Fibroblast of skin of scalp (primary cell): ENCODE measurements at places on chromosomes 2 and 18.

DNA sequence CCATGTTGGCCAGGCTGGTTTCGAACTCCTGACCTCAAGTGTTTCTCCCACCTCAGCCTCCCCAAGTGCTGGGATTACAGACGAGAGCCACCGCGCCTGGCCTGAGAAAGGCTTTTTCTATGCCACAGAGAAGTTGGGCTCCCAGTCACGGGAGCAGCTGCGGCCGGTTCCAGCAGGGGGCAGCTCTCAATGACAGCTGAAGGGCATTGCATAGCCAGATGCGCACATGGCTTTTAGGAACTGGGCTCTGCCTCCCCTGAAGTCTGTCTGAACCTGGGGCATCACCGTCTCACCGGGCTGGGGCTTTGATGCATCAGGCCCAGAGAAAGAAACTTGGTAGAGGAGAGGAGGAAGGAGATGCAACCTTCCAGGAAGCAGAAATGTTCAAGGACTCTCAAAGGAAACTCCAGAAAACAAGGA, 84.2 kb upstream of the LAPTM4A start:
- DNase-seq = peak; percentile 70

DNA sequence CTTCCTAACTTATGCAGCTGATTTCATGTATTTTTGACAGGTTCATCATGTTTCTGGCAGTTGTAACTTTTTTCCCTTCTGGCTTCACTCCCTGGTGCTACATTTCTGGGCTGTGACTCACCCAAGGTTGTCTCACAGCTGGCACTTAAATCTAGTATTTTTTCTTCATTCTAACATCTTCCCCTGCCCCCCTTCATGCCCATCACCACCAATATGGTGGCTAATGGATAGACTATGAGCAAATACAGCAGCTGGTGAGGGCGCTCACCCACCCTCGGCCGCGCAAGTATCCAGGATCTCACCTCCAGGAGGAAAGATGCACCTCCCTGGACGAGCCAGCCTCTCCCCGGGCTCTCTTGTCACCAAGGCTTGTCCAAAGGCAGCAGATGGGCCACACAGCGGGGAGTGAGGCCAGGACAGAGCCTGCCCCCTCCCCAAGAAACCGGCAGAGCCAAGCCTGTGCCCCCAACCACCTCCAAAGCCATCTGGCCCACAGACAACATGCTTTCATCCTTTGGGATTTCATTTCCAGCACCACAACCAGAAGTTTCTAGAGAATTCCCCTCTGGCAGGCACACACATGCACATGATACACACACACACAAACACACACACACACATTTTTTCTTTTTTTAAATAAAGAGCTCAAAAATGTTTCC, 39.1 kb downstream of the ATOH8 start:
- peak; percentile 86 for DNase-seq

DNA sequence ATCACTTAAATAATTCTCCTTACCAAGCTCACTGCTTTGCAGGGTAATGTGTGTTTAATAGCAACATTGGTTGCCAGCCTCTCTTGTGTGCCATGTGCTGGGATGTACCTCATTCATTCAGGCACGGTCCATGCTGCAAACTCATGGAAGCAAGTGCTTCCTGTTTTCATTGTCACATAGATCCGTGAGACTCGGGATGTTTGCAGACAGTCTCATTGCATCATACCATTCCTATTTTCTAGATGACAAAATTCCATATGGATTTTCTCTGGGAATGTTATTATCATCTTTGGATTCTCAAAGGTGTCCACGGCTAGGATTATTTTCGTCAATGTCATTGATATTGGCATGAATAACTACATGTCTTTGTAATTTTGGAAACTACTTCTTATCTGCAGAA, 60.0 kb upstream of the HDAC4 start:
- no peak for DNase-seq

- DNase-seq = no peak
Measured at GRCh38 chr2:74851191-74851566, 17.3 kb downstream of the HK2 start.

- no peak for DNase-seq
Measured at GRCh38 chr18:36468161-36468560, 170.6 kb downstream of the FHOD3 start.

GRCh38 chr2:133331436-133331835, 236.8 kb downstream of the NCKAP5 start:
- DNase-seq = no peak

GRCh38 chr18:36017232-36017631, 44.8 kb downstream of the RMP24 start:
- no peak for DNase-seq

DNA sequence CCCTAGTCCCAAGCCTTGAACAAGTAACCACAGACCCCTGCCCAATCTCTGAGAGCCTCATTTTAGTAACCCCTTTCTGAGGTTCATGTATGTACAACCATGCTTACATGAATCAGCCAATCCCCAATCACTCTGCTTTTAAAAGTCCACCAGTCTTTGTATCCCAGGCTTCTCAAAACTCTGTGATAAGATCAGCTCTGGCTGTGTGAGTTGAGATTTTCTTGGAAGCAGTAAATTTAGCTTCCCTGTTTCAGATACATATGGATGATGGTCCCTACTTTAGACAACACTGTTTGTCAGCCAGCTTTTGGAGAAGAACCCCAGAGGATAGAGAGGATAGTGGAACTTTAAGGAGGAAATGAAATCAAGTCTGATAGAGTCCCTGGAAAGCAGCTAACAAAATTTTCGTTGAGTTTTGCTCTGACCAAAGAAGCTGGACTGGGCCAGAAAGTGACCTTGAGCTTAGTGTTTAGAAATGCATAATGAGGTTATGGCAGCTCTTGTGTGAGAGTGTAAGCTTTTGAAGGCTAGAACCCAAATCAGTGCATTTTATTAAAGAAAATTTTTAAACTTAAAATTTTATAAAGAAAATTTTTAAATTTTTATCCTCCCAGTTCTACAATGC, 3.7 kb downstream of the ADNP2 start:
- no peak for DNase-seq

DNA sequence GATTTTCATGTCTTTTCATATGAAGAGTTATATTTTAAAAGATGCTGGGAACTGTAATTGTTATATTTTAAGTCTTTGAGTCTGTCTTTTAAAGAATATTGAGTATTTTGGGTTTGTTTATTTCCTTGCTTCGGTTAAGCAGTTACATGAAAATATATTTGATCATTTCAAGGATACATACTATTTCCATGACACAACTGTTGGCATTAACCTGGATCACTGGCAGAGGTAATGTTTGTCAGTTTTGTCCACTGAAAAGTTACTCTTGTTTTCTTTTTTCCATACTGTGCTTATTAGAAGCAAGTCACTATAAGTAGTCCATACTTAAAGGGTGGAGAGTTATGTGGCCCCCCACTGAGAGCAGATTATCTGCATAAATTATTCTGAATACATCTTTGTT, 1142.0 kb upstream of the TMEFF2 start:
- DNase-seq = no peak

DNA sequence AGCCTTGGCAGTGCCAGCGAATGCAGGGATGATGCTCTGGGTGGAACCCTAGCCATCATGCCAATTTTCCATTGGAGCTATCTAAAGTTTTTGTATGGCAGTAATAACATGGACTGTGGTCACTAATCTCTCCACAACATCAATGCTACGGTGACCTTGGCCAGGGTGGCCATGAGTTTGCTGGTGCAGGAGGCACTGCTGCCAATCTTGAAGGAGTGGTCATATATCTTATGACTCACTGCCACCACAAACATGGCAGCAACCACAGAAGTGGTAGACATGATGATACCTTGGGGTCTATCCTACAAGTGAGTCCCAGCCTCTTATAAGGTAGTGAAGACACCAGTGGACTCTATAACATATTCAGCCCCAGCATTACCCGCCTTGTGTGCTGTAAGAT, 104.6 kb downstream of the EVA1A start:
- no peak for DNase-seq

- peak; percentile 5 for DNase-seq
Measured at GRCh38 chr18:45657357-45658335, 42.4 kb downstream of the SLC14A2 start.

DNA sequence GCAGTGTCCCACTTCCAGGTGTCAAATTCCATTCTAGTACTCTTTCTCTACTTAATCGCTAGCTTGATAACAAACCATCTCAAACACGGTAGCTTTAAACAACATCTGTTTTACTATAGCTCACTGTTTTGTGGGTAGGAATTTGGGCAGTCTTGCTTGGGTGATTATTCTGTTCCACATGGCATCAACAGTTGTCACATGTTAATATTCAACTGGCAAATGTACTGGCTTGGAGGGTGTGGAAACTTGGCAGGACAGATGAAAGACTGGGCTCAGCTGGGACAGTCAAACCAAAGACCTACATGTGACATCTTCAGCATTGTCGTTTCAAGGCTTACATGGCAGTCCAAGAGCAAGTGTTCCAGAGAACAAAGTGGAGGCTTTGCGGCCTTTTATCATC, 241.8 kb downstream of the PTH2R start:
- DNase-seq = no peak

- no peak for DNase-seq
Measured at GRCh38 chr2:137380610-137381009, 583.7 kb upstream of the HNMT start.

DNA sequence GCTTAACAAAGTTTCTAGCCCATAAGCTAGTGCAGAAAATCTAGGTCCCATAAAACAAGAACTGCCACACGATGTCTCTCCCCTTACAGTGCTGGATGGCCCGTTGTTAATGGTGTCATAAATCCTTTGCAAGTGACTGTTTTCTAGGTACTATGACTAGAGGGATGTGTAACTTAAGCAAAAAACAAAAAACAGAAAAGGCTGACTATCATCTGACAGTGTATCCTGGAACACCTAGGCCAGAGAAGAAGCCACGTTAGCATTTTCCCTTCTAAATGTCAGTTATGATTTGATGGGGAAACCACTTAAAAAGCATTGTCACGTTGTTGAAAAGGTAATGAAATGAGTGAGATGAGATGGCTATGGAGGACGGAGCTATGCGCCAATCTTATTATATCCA, 2.4 kb downstream of the CASP8 start:
- no peak for DNase-seq

- DNase-seq = no peak
Measured at GRCh38 chr2:119293254-119293653, 69.6 kb downstream of the STEAP3 start.

- DNase-seq = no peak
Measured at GRCh38 chr18:23056315-23056714, 79.0 kb upstream of the CABLES1 start.

DNA sequence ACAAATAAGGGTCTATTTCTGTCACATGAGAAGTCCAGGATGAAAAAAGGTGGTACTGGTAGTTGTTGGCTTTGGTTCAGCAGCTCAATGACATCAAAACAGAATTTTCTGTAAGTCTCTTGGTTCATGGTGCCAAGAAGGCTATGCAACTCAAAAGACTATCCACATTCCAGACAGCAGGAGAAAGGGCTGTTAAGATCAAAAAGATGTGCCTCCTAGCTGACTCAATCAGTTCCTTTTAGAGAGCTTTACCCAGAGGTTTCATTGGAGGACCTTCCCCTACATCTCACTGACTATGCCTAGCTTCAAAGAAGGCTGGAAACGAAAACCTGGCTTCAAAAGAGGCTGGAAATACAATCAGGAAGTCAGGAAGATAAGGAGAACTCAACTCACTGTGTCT, 98.0 kb downstream of the DYM start:
- DNase-seq = no peak

DNA sequence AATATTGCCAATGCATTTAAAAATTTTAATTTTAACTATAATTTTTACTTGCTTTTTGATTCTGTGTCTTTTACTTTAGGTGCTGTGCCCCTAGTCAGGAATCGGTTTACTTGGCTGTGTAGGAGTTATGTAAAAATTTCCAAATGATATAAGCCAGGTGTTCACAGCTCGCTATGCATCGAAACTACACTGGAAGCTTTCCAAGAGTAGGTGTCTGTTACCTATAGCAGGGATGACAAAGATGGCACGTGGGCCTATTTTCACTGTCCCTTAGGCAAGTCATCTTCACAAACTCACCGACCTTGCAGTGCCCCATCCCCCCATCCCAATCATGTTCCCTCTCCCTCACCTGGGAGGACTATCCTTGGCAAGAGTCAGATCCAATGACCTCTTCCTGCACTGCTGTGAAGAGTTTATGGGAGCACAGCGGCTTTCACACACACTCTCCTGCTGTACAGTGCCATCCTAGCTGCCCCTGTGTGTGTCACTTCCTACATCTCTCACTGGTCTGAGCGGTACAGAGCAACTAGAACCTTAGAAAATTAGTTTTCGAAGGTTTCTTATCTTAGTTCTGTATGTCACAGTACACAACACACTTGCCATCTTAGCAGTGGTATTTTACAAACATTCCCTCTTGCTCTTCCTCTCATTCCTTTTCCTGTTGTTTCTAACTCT, 49.2 kb upstream of the NAB1 start:
- DNase-seq = no peak

DNA sequence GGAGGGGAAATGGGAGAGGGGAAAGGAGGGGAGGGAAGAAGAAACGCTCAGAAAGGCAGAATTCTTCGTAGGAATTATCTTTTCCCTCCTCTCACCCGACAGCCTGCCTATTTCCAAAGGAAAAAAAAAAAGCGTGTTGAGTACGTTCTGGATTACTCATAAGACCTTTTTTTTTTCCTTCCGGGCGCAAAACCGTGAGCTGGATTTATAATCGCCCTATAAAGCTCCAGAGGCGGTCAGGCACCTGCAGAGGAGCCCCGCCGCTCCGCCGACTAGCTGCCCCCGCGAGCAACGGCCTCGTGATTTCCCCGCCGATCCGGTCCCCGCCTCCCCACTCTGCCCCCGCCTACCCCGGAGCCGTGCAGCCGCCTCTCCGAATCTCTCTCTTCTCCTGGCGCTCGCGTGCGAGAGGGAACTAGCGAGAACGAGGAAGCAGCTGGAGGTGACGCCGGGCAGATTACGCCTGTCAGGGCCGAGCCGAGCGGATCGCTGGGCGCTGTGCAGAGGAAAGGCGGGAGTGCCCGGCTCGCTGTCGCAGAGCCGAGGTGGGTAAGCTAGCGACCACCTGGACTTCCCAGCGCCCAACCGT, at the start of gene GAD1:
TSS of gene GAD1 (plus strand) at position 384 of the 589 bp plus-strand sequence. CDS start 1,705 bp downstream, outside the sequence.
- DNase-seq = peak; percentile 66

DNA sequence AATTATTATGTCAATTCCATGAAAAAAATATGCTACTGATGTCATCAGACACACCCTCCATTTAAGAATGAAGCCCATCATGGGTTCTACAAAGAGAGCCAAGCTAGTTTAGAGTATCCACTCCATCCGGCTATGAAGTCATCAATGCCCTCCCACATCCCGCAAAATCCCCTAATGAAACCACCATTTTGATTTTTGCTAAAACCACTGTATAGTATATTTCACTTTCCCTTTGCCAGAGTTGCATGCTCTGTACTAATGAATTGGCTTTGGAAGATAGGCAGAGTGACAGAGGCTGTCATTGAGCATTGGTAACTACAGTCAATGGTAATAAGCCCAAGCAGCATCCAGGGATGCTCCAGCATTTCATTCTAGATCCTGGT, 118.6 kb downstream of the ANKRD44 start:
- no peak for DNase-seq
